NCI-H2081 treated with DMSO at 0.1 percent for 48 hours (cell line): ENCODE measurements at places on chromosomes 2 and 18.

DNA sequence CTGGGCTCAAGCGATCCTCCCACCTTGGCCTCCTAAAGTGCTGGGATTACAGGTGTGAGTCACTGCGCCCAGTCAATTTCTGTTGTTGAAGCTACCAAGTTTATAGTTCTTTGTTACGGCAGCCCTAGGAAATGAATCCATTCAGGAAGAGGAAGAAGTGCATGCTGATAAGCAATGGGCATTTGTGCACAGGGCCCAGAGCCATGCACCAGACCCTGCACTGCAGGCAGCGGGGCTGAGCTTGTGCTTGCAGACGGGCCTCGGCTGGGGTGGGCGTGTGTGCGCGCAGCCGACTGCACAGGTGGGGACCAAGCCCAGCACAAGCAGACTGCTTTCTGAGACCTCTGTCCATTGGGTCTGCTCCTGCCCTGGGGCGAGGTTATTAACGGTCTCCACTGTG, 144.6 kb downstream of the CABLES1 start:
- DNase-seq = no peak

- DNase-seq = no peak
Measured at GRCh38 chr2:43513216-43513615, 82.6 kb downstream of the THADA start.

DNA sequence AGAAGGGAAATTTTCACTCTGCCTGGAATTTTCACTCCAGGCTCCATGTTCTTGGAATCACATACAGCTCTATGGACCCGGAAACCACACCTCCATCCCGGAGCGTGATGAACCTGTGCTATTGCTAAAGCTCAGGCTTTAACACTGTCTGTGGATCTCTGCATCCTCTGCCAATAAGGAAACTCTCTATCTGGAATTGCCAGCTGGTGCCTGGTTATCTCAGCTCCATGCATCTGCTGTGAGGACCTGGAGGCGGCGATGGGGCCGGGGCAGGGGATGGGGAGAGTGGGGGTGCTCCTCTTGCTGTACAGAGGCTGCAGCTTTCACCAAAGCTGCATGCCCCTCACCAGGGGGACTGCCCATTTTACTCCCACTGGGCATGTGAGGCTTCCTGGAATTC, 754.0 kb upstream of the SOX11 start:
- no peak for DNase-seq

GRCh38 chr2:98880266-98881152, 55.5 kb downstream of the CRACDL start:
- DNase-seq = no peak

DNA sequence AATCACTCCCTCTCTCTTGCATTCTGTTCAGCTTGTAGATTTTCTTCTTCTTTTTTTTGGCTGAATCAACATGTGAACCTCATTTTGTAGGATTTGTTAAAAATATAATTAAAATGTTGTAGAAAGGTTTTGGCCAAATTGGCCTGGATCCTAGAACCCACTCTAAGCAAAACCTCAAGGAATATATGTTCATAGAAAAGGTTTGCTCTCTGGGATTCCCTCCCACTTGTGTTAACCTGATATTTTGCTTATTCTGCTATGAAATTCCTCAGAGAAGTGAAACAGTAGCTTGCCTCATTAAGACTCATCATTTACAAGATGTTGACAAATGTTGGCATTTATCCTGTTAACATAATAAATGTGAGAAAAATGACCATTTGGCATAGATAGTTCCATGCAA, 456.7 kb downstream of the TMEM182 start:
- DNase-seq = no peak

DNA sequence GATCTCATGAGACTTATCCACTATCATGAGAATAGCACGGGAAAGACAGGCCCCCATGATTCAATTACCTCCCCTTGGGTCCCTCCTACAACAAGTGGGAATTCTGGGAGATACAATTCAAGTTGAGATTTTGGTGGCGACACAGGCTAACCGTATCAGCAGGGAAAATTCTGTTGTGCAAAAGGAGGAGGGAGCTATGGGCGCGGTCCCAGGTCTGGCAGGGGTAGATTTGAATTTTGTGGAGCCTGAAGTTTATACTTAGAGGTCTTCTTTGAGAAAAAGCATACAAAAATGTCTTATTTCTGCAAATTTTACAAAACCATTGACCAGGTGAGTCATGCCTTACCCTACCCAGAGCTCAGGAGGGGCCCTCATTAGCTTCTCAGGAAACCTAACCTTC, 36.6 kb downstream of the SLC4A3 start:
- no peak for DNase-seq

GRCh38 chr2:8422450-8422800, 259.4 kb upstream of the ID2 start:
- no peak for DNase-seq

GRCh38 chr2:102790091-102790455, 28.2 kb downstream of the TMEM182 start:
- no peak for DNase-seq

DNA sequence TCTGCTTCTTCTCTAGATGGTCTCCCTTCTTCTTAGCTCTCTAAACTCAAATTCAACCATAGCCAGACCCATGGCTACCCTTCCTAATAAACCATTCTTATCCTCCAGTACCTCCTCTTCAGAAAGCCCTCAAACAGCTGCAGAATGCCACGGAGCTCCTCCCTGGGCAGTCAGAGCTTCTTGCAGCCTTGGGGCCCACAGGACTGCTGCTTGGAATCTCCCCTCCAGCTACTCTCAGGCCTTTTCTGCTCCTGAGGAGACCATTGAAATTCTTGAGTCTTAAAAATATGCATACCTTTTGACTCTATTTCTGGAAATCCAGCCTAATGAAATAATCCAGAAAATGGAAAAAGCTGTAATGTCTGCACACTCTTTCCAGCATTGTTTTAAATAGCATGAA, 30.7 kb downstream of the EFR3B start:
- DNase-seq = no peak

DNA sequence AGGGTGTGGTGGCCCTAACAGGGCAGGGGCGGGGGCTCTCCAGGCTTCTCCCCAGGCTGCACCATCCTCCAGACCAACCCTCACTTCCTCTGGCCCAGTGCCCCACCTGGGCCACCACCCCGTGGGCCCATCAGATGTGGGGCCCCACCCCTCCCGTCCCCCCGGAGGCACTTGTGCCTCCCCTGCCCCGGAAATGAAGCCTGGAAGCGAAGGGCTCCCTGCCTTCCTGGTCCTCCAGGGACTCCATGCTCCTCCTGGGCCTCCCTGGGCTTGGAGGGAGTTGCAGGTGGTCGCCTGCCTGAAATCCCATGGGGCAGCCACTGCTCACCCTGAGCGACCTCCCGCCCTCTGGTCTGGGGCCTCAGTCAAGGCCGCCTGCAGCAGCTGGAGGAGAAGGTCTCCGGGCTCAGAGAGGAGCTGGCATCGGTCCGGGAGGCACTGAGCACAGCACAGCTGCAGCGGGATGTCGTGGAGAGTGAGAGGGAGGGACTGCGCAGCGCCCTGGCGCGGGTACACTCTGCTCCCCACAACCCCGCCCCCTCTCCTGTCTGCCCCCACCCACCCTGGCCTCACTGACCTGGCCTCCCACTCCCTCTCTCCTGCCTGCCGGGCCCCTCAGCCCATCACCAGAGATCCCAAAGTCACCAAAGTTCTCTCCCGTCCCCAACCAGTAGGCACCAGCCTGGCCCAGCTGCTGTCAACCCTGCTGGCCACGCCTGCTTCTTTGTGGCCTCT, 28.0 kb downstream of the CROCC2 start:
- DNase-seq = no peak

DNA sequence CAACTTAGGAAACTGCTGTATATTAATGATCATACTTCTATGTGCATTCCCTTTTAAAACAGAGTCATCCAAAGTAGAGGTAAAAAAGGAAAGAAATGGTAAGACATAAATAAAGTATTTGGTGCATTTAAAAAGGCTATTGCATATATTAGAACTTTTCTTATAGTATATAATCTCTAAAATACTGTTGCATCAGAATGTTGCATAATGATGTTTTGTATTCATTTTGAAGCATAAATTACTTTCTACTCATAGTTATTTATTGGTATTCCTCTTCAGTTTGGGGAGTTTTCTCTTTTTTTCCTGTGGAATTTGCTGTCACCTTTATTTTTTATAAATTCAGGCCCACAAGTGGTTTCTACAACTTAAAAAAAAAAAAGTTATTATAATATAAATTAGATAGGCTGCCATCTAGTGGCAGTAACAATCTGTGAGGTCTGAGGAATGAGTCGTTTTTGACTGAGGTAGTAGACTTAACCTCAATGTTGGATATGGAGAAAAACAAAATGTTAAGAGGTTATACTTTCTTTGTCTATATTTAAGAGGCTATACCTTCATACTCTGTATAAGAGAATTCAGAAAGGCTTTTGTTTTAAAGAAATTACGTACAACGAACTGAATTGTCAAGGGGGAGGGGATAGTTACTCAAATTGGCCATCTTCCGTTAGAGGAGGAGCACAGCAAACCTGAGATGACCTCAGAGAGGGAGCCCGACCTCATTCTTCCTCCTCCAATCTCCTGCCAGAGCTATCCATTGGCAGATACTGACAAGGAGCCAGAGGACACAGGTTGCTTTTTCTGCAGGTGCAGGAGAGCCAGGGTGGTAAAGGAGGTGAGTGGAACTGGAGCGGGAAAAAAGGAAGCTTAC, 23.8 kb downstream of the ANKAR start:
- DNase-seq = no peak

DNA sequence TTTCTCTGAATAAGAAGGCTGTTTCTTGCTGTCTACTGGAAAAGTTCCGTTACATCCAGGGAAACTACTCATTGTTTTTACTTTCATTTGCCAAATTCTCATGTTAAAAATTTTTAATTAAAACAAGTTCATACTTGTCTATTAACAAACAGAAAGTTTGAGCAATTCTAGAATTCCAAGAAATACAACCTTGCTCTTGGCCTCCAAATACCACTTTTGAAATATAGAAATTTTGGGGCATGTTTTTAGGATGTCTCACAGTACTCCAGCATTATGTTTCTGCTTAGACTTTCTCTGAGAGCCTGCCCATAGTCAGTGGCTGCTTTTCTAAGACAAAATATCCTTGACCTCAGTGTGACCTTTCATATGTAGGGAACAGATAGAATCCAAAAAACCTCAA, 228.7 kb upstream of the RND3 start:
- no peak for DNase-seq

DNA sequence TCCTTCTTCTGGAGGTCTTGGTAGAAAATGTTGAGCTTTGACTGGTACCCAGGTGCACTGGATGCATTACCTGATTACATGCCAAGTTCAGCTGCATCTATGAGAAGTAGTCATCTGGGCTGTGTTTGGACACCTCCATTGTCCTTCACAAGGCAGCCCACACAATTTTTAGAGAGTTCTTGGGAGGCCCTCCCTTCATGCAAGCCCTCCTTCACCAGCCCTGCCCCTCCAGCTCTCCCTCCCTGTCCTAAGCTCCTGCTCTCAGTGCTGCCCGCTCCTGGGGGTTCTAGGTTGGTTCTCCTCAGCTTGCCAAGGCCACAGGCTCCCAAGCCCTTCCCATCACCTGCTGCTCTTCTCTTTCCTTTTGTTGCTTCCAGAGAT, 148.7 kb downstream of the DYSF start:
- no peak for DNase-seq

DNA sequence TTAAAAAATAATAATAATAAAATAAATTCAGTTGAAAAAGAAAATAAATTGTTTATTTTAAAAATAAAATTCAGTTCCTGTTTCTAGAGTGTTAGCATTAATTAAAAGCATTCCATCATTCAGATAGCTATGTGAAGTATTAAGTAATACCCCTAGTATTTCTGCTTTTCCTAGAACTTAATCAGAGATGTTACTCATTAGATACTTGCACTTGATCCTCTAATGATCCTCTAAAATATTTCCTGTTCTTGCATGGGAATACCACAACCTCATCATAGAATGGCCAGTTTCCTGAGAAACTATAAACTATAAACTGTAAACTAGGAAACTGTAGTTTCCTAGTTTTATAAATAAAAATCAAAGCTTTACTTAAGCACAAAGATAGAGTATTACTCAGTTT, 11.1 kb upstream of the CNNM3 start:
- DNase-seq = no peak

DNA sequence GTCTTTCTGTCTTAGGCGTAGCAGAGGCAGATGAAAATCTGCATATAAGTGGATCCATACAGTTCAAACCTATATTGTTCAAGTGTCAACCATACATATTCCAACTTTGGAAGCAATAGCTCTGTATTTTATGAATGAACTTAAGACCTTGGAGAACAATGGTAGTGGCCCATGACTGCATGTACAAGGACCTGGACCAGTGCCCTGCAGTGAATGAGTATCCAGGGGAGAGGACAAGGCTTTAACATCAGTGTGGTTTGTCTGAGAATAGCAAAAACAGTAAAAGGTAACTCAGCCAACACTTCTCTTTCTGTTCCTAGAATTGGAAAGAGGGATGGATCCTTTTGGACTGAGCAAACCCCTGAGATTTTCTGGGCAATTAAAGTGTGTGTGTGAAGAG, 230.8 kb upstream of the LINC00305 start:
- DNase-seq = no peak

DNA sequence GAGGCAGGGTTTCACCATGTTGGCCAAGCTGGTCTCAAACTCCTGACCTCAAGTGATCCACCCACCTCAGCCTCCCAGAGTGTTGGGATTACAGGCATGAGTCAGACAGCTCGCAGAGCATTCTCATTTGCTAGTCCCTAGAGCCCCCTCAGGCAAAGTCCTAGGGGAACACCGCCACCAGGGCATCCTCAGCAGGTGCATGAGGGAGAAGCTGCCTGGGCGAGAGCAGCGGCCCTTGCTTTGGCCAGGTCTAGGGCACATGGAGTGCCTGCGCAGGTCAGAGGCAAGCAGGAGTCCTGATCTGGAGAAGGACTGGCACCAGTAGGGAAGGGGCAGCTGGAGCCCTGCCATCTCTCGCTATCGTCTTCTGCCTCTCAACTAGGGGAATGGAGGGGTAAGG, 32.4 kb downstream of the NGEF start:
- no peak for DNase-seq

DNA sequence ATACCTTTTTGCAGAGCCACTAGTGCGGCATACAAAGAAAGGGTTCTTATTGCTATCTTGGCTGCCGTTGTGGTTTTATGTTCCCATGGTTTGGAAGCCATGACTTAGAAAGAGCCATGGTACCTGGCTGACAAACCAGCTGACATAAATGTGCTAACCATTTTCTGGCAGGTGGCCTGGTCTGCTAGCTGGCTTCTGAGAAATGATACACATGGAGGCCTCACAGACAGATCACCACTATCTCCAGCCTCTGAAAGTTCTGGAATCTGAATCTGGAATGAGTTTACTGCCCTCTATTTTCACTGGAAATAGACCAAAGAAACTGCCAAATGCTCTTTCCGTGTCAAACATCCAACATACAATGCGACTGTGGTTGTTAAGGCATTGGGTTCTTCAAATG, 123.7 kb downstream of the QPCT start:
- no peak for DNase-seq

DNA sequence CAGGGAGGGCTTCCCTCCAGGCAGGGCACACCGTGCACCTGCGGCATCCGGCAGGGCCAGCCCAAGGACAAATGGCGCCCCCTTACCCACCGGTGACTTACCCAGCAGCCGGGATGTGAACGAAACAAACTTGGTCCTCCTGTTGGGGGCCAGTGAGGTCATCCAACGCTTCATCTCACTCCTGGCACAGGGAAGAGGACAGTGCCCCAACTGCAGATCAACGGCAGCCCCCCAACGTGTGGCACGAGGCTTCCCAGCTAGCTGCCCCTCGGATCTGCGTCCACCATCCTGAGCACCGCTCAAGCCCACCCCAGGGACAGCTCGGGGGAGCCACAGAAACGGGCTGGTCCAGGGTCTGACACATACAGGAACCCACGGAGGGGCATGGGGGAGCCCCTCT, 12.0 kb downstream of the SNORC start:
- DNase-seq = no peak
